ENCODE measurements at places on chromosomes 5 and 9. TPM values are rescaled to one million over a fixed set of nuclear protein-coding genes. Genes with fewer than 3 reads are reported as not detected.

The COL5A1 gene
- total RNA-seq, result 5.7 TPM

The SLC34A3 gene
- total RNA-seq, result 0.19 TPM

The GRM6 gene
- not detected for total RNA-seq

The CDH9 gene
- total RNA-seq, result not detected

The GPR151 gene
- total RNA-seq, result not detected

The ABO gene
- total RNA-seq, result not detected

The DBH gene
- total RNA-seq, result not detected

All from Caco-2 (cell line).